ENCODE measurements at places on chromosomes 2 and 18. TPM values are rescaled to one million over a fixed set of nuclear protein-coding genes. Genes with fewer than 3 reads are reported as not detected.

- no peaks in the 10 kb centered on the region for H3K36me3 ChIP-seq
- no peak for DNase-seq
- no peak overlapping the region for H3K4me3 ChIP-seq
- no peaks in the 10 kb centered on the region for H3K4me1 ChIP-seq
- H3K27ac ChIP-seq, result no peak overlapping the region
- peaks cover 2% of the 10 kb centered on the region for H3K27me3 ChIP-seq
Observed at GRCh38 chr18:6255116-6255705, 159.5 kb downstream of the L3MBTL4 start.

LRRFIP1 gene
- total RNA-seq, result 105 TPM

GRCh38 chr18:25814841-25815458, 275.5 kb downstream of the SS18 start:
- DNase-seq, result no peak
- H3K4me3 ChIP-seq, result no peak overlapping the region
- H3K27me3 ChIP-seq, result peaks cover 3% of the 10 kb centered on the region
- no peaks in the 10 kb centered on the region for H3K36me3 ChIP-seq
- H3K4me1 ChIP-seq, result no peaks in the 10 kb centered on the region

MOCOS gene
- 0.16 TPM for total RNA-seq

CDH19 gene
- total RNA-seq, result not detected

TUBB8B gene
- not detected for total RNA-seq

KHK gene
- total RNA-seq, result 4.8 TPM

- peaks cover 3% of the 10 kb centered on the region for H3K27me3 ChIP-seq
- H3K4me1 ChIP-seq, result peaks cover 9% of the 10 kb centered on the region
- no peak for DNase-seq
- peak overlapping the region; percentile 82 for H3K27ac ChIP-seq
- no peaks in the 10 kb centered on the region for H3K36me3 ChIP-seq
- no peak overlapping the region for H3K4me3 ChIP-seq
Observed at GRCh38 chr2:227782804-227783203, 30.8 kb upstream of the CCL20 start.

ACADL gene
- not detected for total RNA-seq

DNA sequence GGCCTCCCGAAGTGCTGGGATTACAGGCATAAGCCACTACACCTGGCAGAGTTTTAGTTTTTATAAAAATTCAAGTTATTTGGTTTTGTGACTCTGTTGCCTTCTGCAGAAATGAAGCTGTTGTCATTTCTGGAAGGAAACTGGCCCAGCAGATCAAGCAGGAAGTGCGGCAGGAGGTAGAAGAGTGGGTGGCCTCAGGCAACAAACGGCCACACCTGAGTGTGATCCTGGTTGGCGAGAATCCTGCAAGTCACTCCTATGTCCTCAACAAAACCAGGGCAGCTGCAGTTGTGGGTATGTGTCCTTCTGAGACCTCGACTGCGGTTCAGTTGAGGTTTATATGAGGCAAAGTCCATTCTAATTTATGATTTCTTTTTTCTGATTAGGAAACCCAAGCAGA, 7.2 kb downstream of the MTHFD2 start:
- H3K4me3 ChIP-seq, result peak overlapping the region; percentile 19
- peak overlapping the region; percentile 89 for H3K27ac ChIP-seq
- peaks cover 31% of the 10 kb centered on the region for H3K4me1 ChIP-seq
- no peak for DNase-seq

DNA sequence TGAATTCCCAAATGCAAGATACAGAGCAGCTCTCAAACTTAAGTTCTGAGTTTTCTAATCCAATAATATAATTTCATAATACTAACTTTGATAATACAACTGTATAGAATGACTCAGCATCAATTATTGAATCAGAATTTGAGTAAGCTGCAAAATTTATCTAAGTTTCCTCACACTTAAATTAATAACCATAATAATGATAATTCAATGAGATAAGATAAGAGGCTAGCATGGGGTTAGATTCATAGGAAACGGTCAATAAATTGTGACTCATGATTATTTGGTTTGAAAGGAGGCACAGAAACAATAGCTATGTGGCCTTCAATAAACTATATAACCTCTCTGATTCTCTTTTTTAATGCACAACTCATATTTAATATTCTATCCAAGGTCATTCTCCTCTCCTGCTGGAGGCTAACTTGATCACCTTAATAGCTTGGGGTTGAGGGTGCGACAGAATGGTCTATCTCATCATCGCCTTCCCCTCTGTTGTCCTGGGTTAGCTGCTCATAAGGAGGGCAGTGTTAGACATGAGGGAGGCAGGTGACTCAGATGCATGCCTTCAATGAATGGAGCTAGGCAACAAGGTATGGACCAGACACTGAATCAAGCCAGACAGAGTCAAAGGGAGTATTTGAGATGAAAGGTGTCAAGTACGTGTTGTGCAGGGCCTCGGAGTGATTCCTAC, 36.2 kb upstream of the BMP10 start:
- no peak for DNase-seq
- H3K4me3 ChIP-seq, result no peak overlapping the region
- H3K4me1 ChIP-seq, result peaks cover 21% of the 10 kb centered on the region
- peak overlapping the region; percentile 79 for H3K27ac ChIP-seq

DNA sequence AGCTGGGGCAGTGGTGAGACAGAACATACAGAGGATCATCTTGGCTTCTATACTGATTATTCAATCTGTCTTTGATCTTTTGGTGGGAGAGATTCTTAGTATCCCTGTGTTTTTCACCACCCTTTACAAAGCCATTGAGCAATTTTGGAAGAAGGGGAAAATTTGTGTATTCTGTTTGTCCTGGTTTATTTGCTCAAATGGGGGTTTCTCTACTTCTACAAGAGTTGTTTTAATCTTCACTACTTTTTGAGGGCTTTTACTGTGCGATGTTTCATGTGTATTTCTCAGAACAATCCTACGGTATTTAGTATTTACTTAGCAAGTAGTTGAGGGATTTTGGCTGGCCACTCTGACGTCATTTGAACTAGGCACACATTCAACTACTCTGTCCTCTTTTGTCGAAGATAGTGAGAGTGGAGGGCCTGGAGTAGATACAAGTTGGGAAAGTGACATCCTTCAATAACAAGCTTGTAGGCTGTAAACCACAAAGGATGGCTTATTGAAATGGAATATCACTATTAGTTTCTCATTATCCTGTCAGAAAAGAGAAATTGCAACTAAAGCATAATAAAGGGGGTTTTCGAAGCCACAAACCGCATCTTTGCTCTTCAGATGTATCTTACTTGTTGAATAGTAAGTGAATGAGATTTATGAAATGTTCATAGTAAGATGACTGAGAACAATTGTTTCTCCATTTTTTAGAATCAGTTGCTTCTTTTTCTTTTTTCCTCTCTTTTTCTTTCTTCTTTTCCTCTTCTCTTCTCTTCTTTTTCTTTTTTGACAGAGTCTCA, 24.8 kb downstream of the FMNL2 start:
- no peaks in the 10 kb centered on the region for H3K36me3 ChIP-seq
- H3K27me3 ChIP-seq, result no peaks in the 10 kb centered on the region
- no peak overlapping the region for H3K4me3 ChIP-seq
- H3K27ac ChIP-seq, result no peak overlapping the region

FAM124B gene
- total RNA-seq, result 0.35 TPM

M1AP gene
- total RNA-seq, result not detected

DNA sequence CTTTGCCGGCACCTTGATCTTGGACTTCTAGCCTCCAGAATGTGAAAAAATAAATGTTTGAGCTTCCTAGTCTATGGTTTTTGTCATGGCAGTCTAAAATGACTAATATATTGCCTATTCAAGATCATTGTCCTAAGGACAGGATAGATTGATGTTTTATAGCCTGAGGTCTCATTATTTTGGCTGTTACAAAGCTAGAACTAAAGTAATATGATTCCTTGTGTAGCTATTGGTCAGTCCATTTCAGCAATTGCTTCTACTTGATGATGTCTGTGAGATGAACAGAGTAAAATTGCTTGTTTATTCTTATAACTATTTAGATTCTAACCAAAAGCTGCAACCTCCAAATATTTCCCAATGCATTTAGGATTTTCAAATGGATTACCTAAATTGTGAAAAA, 145.0 kb downstream of the HRH4 start:
- DNase-seq, result no peak
- H3K27me3 ChIP-seq, result no peaks in the 10 kb centered on the region
- no peak overlapping the region for H3K4me3 ChIP-seq
- no peaks in the 10 kb centered on the region for H3K36me3 ChIP-seq

NYAP2 gene
- not detected for total RNA-seq

GAL3ST2 gene
- total RNA-seq, result not detected

GRCh38 chr2:17555150-17555549, 14.7 kb downstream of the VSNL1 start:
- H3K27ac ChIP-seq, result no peak overlapping the region
- no peak overlapping the region for H3K4me3 ChIP-seq

DNA sequence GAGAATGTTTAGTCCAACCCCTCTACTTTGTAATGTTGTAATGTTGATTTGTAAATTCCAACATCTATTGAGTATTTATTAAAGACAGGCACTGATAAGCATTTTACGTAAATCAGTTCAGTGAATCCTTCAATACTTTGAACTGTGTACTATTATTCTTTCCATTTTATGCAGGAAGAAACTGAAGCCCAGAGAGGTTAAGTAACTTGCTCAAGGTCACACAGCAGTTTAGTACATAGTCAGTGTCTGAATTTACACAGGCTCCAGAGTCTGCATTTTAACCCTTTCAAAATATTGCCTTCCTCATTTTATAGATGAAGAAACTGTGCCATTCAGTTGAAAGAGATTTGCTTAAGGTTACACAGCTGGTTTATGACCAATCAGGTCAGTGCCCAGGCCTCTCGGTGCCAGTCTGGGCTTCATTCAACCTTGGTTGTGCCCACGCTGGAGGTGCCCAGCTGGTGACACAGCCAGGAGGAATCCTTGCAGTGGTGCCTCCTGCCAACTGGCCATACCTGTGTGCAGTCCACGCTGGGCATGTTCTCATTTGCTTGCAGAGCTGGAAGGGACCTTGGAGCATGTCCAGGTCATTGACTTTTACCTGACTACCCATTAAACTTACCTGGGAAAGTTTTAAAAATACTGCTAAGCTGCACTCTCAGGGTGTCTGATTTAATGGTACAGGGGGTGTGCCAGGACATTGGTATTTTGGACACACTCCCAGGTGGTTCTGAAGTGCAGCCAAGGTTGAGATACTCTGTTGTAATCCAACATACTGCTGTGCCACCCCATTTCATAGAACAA, 74.3 kb upstream of the CYRIA start:
- H3K4me1 ChIP-seq, result no peaks in the 10 kb centered on the region
- no peak overlapping the region for H3K27ac ChIP-seq
- DNase-seq, result no peak
- H3K27me3 ChIP-seq, result no peaks in the 10 kb centered on the region
- H3K36me3 ChIP-seq, result no peaks in the 10 kb centered on the region
- H3K4me3 ChIP-seq, result no peak overlapping the region

HAAO gene
- total RNA-seq, result 0.72 TPM

DNA sequence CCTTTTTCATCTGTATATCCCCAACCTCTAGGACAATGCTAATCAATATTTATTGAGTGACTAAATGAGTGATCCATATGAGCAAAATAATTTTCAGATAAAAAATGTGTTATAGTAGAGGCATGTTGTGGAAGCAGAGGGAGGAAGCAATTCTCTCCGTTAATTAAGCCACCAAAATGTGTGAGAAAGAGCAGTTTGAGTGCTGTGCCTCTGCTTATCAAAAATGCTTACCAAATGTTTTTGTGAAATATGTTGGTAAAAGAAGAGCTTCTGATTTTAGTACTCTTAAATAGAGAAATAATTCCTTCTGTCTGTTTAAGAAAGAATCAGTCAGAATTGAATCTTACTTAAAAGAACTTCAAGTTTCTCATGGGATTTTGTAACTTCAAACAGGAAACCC, 90.3 kb downstream of the DTNA start:
- no peak for DNase-seq
- no peak overlapping the region for H3K27ac ChIP-seq
- no peak overlapping the region for H3K4me3 ChIP-seq
- H3K27me3 ChIP-seq, result no peaks in the 10 kb centered on the region
- H3K36me3 ChIP-seq, result no peaks in the 10 kb centered on the region

DNA sequence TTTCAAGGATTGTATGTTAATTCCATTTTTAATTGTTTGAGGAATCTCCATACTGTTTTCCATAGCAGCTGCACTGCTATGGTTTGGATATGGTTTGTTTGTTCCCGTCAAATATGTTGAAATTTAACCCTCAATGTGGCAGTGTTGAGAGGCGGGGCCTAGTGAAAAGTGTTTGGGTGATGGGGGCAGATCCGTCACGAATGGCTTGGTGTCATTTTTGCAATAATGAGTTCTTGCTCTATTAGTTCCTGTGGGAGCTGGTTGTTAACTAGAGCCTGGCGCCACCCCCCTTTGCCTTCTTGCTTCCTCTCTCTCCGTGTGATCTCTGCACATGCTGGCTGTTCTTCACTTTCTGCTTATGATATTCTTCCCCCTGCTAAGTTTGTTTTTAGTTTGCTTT, 71.4 kb upstream of the LDLRAD4 start:
- peaks cover 6% of the 10 kb centered on the region for H3K27me3 ChIP-seq
- no peaks in the 10 kb centered on the region for H3K36me3 ChIP-seq
- H3K4me3 ChIP-seq, result no peak overlapping the region
- no peaks in the 10 kb centered on the region for H3K4me1 ChIP-seq
- no peak for DNase-seq

- no peak overlapping the region for H3K27ac ChIP-seq
- no peak for DNase-seq
- no peaks in the 10 kb centered on the region for H3K27me3 ChIP-seq
- H3K4me3 ChIP-seq, result no peak overlapping the region
Observed at GRCh38 chr2:21759819-21760218, 636.1 kb downstream of the TDRD15 start.

DNA sequence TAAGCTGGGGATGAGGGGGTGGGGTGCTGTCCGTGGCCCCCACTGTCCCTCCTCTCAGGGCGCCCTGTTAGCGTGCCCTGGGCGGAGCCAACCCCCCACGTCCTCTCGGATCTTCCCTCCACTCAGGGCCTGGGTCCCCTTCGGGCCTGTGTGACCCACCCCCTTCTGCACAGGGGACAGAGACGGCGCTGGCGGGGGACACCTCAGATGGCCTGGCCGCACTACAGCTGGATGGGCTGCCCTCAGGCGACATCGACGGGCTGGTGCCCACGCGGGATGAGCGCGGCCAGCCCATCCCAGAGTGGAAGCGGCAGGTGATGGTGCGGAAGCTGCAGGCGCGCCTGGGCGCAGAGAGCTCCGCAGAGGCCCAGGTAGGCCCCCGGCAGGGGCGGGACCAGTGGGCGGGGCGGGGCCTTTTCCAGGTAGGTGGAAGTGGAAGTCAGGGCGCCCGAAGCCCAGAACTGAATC, 9.9 kb upstream of the KLHL30 start:
- no peak overlapping the region for H3K4me3 ChIP-seq
- no peaks in the 10 kb centered on the region for H3K36me3 ChIP-seq
- H3K4me1 ChIP-seq, result peaks cover 6% of the 10 kb centered on the region
- peaks cover 9% of the 10 kb centered on the region for H3K27me3 ChIP-seq
- H3K27ac ChIP-seq, result no peak overlapping the region

All from T-cell (primary cell).